AG08395 (cell line): ENCODE measurements at places on chromosomes 5 and 9.

GRCh38 chr5:95583992-95584391 is 29.1 kb downstream of the ARSK start:
- no peak for DNase-seq

GRCh38 chr9:105053209-105053652 is 125.3 kb upstream of the ABCA1 start:
- DNase-seq: peak; percentile 61

GRCh38 chr5:74132485-74132884 is 506.5 kb downstream of the ARHGEF28 start:
- DNase-seq: no peak

GRCh38 chr9:127521919-127522304 is 70.6 kb downstream of the LRSAM1 start:
- no peak for DNase-seq

DNA sequence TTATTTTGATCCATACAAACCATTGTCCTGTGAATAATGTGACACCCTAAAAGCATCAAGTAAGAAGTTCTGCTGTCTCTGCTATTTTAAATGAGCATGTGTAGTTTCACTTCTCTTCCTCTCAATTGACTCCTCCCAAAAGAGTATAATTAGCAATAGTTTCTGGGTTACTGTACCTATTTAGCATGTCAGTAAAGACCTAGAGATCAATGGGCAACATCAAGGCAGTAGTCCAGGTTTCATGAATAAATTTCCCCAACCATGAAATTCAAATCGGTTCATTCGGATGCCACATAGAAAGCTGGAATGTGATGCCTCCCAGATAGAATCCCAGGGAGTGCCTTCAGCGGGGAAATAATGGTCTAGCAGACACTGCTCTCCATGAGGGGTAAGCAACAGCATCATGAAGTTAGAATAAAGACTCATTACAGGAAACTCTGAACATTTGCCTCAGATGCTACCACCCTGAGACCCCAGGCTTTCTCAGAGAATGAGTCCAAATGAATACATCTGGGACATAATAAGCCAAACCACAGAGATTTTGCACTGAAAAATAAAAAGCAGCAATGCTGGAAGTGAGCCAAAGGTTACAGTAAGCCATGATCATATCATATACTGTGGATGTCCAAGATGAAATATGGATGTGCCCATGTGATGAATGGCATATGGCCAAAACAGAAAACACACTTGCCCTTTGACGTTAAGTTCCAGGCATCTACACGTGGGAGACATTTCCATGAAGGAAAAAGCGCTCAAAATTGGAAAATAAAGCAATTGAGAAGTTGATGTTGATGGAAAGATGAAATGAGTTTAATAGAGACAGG is 1107.0 kb upstream of the SEMA6A start:
- DNase-seq: no peak

DNA sequence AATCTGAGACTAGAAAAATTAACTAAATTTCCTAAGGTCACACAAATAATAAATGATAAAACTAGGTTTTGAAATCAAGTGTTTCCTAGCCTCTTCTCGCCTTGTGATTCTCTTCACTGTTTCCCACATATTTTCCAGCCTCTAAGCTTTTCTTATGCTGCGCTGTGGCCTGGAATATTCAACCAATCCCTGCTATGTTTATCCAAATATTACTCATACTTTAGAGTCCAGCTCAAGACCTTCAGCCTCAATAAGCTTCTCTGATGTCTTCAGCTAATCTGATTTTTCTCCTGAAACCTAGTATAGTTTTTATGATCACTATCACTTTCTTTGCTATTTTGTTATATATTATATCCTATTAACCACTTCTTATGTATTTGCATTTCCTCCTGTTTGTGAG is 303.1 kb upstream of the CDH6 start:
- no peak for DNase-seq
